Cerebellar nuclear complex (tissue), 1 donor: ENCODE measurements at places on chromosomes 5 and 9.

GRCh38 chr9:127083138-127083980, 39.1 kb downstream of the ANGPTL2 start:
- DNase-seq, result peak; percentile 52

- DNase-seq, result no peak
Observed at GRCh38 chr9:113645978-113646253, 182.4 kb downstream of the RGS3 start.

DNA sequence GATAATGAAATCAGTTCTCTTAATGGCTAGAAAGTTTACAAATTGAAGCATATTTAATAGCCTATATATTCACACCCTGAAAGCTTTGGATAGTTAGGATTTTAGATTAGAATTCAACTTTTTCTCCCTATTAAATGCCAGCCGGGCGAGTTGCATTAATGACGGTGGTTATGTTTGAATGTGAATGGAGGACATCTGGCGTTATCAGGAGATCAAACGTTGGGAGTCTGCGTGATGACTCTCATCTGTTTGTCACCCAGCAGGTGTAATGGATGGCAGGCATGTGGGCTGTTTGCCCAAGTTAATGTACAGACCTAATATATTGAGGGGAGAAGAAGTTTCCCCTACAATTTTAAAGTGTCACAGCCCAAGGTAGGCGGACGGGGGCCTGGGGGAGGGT, 1227.7 kb upstream of the WWC1 start:
- no peak for DNase-seq

- DNase-seq, result no peak
Observed at GRCh38 chr5:68239487-68239886, 23.9 kb downstream of the PIK3R1 start.

DNA sequence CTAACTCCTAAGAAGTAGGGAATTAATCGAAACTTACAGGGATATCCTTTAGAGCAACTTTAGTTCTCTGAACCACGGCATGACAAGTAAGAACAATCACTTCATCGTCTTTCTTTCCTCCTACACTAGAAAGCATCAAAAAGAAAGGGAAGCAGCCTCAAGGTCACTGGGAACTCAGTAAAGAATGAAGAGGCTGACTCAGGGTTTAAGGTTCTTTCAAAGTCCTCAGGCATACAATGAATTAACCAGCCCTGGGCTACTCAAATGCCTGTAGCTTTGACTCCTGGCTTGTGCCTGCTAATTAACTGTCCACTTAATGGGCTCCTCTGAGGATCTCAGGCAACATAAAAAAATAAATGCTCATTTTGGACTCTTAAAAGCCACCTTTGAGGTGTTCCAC, 102.0 kb downstream of the TRIM32 start:
- DNase-seq, result no peak

DNA sequence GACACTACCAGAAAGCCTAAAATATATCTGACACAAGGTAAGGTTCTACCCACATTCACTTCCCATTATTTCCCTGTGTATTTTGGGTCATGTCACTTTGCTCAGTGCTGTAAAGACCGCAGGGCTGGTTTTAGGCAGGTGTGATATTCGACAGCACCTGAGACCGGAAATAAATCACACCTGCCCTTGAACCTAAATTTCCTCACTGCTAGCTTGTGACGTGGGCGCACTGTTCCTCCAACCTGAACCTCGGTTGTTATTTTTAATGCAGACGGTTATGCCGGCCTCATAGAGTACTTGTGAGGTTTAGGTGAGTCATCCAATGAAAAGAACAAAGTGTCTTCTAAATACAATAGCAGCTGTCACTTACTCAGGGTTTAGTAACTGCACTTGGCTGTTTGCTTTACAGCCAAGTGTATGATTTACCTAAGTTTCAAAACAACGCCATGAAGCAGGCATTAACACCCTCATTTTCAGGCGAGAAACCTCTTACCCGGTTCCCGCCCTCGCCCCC, 20.7 kb upstream of the ZNF782 start:
- DNase-seq, result no peak

GRCh38 chr9:109001275-109001676, 12.0 kb downstream of the CTNNAL1 start:
- no peak for DNase-seq

DNA sequence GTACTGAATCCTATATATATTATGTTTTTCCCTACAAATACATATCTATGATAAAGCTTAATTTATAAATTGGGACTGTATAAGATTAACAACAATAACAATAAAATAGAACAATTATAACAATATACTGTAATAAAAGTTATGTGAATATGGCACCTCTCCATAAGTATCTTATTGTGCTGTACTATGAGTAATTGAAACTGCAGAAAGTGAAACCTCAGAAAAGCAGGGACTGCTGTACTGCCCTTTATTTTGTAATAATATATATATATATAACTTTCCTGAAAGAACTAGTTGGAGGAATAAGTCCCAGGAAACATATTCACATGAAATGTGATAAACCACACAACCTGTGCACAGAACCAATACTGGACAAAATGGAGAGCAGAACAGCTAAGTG, 77.3 kb downstream of the PAM start:
- DNase-seq, result no peak
